ENCODE measurements at places on chromosomes 16 and 17.

DNA sequence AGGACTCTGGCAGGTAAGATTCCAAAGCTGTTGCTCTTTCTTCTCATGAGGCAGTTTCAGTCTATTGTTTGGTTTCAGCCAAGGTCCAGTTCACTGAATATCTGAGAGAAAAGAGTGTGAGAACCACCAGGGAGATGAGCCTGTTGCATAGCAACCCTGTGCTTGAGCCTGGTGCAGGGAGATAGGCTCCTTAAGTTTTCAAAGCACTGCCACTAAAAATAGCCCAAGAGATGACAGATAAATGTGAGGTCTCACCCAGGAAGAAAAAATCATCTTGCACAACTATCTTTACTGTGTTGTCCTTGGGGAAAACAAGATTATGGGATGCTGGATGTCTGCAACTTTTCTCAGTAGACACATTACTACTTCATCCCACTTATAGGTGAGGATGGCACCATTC lies 26.2 kb upstream of the NUDT7 start:
- DNase-seq = no peak

GRCh38 chr17:76714336-76714735 lies 3.6 kb upstream of the MXRA7 start:
- no peak for DNase-seq

DNA sequence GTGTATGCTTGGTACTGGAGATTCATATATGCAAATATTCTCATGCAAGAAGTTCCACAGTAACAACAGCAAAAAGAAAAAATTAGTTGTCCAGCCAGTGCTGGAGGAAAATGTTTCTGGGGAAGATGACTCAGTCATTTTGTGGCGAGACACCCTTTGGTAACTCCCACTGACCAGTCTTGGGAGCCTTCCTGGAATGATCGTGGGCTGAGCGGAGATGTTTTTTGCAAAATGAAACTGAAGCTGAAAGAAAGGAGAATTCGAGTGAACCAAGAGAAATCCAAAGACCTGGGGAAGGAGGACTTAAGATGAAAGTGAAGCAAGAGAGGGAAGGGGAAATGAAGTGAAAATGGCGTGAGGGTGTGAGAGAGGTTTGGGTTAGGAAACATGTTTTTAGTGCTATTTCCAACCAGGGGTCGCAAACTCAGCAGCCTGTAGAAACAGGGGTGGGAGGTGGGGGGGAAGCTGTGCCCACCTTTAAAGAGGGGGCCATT lies 5.2 kb downstream of the ITPRIPL2 start:
- DNase-seq = no peak

DNA sequence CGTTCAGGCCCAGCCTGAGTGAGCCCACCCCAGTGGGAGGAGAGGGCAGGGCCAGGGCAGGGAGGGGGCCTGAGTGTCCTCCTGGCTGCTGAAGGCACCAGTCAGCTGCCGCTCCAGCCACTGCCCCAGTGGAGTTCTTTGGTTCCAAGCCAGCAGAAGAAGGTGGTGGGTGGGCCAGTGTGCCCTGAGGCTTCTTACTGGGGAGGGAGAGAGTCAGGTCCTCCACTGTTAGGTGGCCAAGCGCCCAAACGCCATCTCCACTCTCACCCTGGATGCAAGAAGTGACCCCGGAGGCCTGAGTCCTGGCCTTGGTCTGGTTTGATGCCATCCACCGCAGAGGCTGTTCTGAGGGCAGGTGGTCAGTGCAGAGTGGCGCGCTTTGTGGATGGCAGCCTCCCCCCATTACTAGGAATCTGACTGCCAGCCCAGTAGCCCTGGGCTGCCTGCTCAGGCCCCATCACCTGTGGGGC lies 2.2 kb downstream of the RNF213 start:
- DNase-seq = no peak

DNA sequence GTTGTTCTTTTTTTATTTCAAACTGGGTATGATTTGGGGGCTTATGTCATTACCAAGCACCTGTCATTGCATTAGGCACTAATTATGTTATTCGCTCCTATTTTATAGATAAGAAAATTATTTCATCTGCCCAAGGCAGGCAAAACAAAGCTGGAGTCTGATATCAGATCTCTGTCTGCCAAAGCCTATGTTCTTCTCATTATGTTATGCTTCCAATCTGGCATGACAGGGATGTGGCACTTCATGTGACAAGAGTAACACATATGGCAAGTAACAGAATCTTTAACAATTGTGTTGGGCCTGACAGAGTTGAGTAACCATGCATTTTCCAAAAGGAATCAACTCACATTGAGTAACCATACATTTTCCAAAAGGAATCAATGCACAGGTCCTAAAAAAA lies 61.2 kb upstream of the TOM1L1 start:
- DNase-seq = no peak

GRCh38 chr16:80997964-80998620 lies 8.6 kb downstream of the CMC2 start:
- no peak for DNase-seq

GRCh38 chr16:67006930-67007658 lies 18.7 kb downstream of the CES4A start:
- no peak for DNase-seq

GRCh38 chr16:53614346-53614745 lies 89.3 kb downstream of the RPGRIP1L start:
- DNase-seq = no peak

DNA sequence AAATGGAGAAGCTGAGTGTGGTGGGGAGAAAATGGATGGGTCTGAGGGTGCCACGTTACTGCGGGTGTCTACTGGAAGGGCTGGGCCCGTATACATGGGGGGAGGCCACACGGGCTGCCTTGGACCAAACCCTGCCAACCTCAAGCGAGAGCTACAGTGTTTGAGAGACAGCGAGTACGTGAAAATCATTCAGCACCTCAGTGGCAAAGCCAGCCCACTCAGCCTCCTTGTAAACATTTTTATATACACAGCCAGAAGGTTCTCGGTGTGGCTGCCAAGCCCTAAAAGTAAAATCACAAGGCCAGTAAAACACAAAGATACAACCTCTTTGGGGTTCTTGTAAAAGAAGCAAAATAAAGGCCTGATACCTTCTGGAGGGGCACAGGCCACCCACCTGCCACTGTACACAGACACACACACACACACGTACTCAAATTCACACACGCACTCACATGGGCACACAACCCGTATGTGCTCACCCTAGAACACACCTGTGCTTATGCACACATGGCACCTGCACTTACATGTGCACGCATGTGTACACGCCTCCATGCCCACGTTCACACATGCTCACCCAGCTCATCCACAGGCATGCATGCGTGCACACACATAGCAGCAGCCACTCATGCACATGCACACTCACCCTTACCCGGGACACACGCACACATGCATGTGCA lies 102.8 kb downstream of the GSG1L start:
- no peak for DNase-seq

- no peak for DNase-seq
Observed at GRCh38 chr17:82489117-82489516, 30.4 kb upstream of the FOXK2 start.

DNA sequence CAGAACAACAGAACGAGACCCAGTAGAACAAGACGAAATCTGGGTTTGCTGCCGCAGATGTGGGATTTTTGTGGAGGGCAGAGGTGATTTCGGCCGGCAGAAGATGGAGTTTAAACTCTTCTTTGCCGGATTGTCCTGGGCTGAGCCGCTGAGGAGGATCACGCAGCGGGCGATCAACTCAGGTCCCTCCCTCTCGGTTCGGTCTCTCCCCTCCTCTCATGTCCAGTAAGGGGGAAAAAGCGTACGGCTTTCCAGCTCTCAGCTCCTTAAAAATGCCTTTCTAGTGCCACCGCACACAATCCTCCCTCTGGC lies 2.5 kb downstream of the PHF12 start:
- no peak for DNase-seq

GRCh38 chr17:79017546-79018369 lies 6.2 kb upstream of the C1QTNF1 start:
- no peak for DNase-seq

DNA sequence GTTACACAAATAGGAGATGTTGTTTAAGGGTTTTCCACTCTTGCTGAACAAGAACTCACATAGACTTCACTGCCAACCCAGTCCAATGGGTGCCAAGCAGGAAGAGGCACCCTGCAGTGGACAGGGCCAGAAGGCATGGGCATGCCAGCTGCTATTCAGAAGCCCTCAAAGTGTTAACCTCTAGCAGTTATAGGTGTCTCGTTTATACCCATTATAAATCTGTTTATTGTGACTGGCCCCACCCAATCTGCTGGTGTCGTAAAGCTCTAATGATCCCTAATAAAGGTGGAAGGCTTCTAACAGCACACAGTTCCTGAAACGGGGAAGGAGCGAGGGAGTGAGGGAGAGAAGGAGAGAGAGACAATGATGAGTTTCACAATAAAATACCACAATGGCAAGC lies 23.9 kb downstream of the HNF1B start:
- DNase-seq = no peak

DNA sequence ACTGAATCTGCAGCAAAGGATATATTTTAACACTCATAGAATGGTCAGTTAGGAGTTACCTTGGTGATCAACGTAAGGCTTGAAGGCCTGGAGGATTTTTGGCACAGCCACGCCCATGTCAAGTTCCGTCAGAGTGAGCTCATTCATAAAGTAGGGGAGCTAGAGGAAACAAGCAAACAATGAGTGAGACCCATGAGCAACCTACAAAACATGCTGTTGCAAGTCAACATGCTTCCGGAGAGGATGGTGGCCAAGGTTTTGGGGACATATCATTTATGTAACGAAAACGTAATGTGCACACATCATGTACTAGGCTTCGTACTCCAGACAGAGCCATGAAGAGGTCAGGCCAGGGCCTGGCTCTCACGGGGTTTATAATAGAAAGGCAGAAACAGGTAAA lies 41.1 kb upstream of the ERN1 start:
- no peak for DNase-seq

- DNase-seq = no peak
Observed at GRCh38 chr17:31907342-31907962, 5.9 kb upstream of the UTP6 start.

GRCh38 chr17:79065105-79065670 lies 9.4 kb upstream of the ENGASE start:
- no peak for DNase-seq

GRCh38 chr16:75138636-75139035 lies 9.7 kb upstream of the ZFP1 start:
- DNase-seq = no peak
